ENCODE measurements at places on chromosomes 5 and 9.

DNA sequence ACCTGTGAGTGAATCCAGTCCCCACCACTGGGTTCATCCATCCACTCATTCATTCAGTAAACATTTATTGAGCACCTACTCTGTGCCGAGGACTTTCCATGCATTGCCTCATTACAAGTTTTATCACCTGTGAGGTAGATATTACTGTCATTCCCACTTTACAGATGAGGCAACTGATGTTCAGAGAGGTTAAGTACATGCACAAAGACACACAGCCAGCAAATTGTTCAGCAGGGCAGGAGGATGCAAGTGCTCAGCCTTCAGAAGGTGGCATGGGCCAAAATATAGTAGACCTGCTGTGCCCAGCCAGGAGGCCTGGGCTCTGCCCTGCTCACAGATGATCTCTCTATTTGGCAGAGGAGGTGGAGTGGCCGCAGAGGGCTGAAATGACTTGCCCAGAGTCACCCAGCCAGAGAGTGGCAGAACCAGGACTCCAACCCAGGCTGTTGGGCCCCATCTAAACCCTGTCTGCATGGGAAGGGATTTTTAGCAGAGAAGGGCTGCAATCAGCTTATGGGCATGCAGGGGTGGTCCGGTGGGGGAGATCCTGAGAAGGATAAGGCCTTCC lies 7.6 kb upstream of the NEURL1B start:
- H3K36me3 ChIP-seq: no peaks in the 10 kb centered on the region
- H3K4me1 ChIP-seq: peaks cover 9% of the 10 kb centered on the region
- H3K27me3 ChIP-seq: no peaks in the 10 kb centered on the region
- DNase-seq: no peak
- no peak overlapping the region for H3K4me3 ChIP-seq

DNA sequence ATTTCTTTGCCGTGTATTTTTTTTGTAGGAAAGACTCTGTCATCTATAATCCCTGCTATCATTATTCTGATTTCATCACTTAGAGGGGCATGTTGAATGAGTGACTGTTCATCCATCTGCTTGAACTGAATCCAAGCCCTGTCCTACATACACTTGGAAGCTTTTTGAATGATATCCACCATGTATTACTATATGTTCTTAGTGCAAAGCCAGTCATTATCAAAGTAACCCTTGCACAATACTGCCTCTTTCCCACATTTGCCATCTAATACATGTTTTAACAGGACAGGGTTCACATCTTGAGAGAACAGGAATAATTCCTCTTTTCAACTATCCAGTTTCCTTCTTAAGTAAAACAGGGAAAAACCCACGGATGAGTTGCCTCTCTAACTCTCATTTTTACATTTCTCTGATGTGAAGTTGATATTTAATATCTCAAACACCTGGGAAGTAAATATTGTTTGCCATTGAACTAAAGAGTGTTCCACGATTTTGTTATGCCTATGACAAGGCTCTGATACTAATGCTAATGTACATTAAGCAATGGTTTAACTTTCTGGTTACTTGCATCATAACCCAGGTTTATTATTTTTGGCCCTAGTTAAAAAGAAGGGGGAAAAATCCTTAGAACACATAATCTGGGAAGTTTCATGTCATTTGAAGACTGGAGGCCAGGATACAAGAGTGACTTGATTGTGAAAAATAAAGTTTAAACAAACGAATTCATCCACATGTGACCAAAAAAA lies 103.7 kb upstream of the TARS1 start:
- H3K36me3 ChIP-seq: no peaks in the 10 kb centered on the region
- no peak for DNase-seq
- H3K4me1 ChIP-seq: no peaks in the 10 kb centered on the region
- H3K4me3 ChIP-seq: no peak overlapping the region
- H3K27ac ChIP-seq: no peak overlapping the region

GRCh38 chr5:72494623-72495124 lies 12.5 kb downstream of the ZNF366 start:
- H3K27me3 ChIP-seq: no peaks in the 10 kb centered on the region
- no peak for DNase-seq
- no peak overlapping the region for H3K27ac ChIP-seq
- no peaks in the 10 kb centered on the region for H3K36me3 ChIP-seq
- no peaks in the 10 kb centered on the region for H3K4me1 ChIP-seq

- H3K4me1 ChIP-seq: peaks cover 16% of the 10 kb centered on the region
- peak; percentile 79 for DNase-seq
- H3K36me3 ChIP-seq: no peaks in the 10 kb centered on the region
- H3K27ac ChIP-seq: no peak within 1 kb of the TSS
Measured at GRCh38 chr5:60843936-60844905, at the start of gene ELOVL7. TSS of gene ELOVL7 (minus strand) at chr5:60844269. CDS start at chr5:60787397, 56,872 bp downstream.

GRCh38 chr5:64213531-64213930 lies 47.9 kb downstream of the RNF180 start:
- no peak overlapping the region for H3K27ac ChIP-seq
- no peaks in the 10 kb centered on the region for H3K27me3 ChIP-seq
- no peak for DNase-seq
- no peaks in the 10 kb centered on the region for H3K36me3 ChIP-seq
- H3K4me1 ChIP-seq: peaks cover 19% of the 10 kb centered on the region

DNA sequence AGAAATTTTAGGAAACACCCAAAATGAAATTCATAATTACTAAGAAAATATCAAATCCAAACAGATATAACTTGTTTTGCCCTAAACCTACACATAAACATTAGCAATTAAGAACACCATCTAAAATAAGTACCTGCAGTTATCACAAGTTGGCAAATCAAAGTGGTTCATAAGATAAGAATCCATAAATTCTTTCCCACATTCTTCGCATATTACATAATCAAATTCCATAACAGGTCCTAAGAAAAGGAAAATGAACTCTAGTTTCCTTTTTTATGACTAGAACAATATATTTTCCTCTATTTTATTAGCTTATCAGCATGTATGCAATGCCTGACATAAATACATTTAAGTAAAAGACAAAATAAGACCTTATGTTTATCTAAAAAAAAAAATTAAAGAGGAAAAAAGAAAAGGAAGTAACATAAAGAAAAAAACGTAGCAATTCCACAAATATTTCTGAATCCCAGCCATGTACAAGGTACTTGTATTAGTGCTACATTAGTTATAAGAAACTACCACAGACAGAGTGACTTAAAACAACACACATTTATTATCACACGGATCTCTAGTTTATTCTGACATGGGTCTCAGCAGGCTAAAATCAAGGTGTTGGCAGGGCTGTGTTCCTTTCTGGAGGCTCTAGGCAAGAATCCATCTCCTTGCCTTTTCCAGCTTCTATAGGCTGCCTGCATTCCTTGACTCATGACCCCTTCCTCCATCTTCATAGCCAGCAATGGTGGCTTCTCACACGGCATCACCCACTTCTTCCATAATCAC lies 7.5 kb downstream of the XPA start:
- H3K4me3 ChIP-seq: no peak overlapping the region
- no peak for DNase-seq
- no peaks in the 10 kb centered on the region for H3K27me3 ChIP-seq
- H3K4me1 ChIP-seq: peaks cover 16% of the 10 kb centered on the region
